ENCODE measurements at places on chromosomes 7 and 10. TPM values are rescaled to one million over a fixed set of nuclear protein-coding genes. Genes with fewer than 3 reads are reported as not detected.

GNAT3 gene
- not detected for total RNA-seq

ZNF804B gene
- 9.7 TPM for total RNA-seq

TMEM236 gene
- not detected for total RNA-seq

INHBA gene
- 21.0 TPM for total RNA-seq

ASB10 gene
- total RNA-seq = not detected

COL17A1 gene
- total RNA-seq = not detected

GOLGA7B gene
- 16.6 TPM for total RNA-seq

ITGA8 gene
- total RNA-seq = 2.8 TPM

SFMBT2 gene
- total RNA-seq = 12.5 TPM

RPA3 gene
- total RNA-seq = 9.4 TPM

UPK3B gene
- total RNA-seq = 0.63 TPM

Data from parietal lobe (tissue), 2 donors.